ENCODE measurements at places on chromosomes 7 and 10.

GRCh38 chr10:52420656-52421055 is 106.6 kb downstream of the DKK1 start:
- DNase-seq = no peak

- peak; percentile 8 for DNase-seq
Measured at GRCh38 chr7:41315764-41316163, 387.1 kb downstream of the INHBA start.

DNA sequence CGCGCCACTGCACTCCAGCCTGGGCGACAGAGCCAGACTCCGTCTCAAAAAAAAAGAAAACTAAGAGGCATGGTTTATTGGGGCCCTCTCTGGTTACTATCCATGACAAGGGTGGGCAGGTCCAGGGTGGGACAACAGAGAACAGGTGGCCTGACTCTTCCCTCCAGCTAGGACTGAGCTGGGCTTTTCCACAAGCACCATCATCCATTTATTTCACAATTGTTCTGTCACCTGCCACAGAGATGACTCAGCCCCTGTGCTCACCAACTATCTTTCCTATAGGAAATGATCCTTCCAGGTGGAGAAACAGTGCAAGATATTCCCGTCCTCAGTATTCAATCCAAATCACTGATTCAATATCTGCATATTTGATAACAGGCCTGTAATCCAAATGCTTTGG is 44.9 kb upstream of the MYL10 start:
- DNase-seq = no peak

DNA sequence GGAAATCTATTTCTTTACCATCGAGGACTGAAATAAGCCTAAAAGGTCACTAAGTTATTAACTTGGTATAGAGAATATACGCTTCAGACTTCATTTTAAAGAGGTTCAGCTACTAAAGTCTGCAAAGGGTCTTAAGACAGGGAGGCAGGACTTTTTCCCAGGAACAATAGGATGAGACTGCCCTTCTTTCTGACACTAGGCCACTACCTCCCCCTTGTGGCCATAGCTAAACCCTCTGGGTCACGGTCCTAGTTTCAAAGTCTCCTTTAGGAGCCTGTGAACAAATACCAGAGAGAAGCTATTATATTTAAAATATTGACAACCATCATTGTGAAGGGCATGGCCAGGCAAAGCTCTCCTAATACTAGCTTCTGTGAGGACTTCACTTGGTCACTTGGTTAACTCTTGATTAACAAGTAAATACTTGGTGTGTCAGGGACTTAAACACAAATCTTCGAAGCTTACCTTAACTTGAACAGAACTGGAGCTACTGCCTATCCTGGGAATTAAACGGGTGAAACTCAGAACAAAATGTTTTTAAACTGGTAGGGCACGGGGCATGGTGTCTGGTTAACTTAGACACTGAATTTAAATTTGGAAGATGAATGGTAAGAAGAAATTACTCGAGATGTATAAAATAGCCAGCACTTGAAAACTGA is 75.6 kb downstream of the CCDC6 start:
- peak; percentile 39 for DNase-seq

DNA sequence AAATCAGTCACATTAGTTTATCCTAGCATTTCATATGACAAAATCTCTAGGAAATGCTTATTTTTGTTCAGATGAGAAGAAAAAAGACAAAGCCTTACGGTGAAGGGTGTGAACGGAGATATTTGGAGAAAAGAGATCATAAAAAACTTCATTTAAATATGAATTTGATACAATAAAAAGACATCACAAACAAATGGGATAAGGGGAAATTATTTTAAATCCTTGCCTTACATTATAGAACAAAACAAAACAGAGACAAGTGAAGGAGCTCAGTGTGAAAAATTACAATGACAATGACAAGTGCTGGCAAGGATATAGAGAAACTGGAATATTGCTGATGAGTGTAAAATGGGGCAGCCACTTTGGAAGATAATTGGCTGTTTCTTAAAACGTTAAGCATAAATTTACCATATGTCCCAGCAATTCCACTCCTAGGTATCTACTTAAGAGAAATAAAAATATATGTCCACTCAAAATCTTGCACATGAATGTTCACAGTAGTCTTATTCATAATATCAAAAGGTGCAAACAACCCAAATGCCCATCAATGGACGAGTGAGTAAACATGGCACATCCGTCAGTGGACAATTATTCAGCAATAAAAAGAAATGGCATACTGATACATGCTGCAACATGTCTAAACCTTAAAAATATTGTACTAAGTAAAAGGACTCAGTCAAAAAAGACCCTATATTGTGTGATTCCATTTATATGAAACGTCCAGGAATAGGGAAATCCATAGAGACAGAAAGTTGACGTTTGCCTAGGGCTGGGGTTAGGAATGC is 66.1 kb upstream of the RAPGEF5 start:
- DNase-seq = no peak

GRCh38 chr7:119929891-119930290 is 343.1 kb upstream of the KCND2 start:
- DNase-seq = no peak

GRCh38 chr10:118955951-118956801 is 73.3 kb upstream of the NANOS1 start:
- DNase-seq = no peak

- no peak for DNase-seq
Measured at GRCh38 chr7:15461576-15461975, 100.2 kb downstream of the AGMO start.

DNA sequence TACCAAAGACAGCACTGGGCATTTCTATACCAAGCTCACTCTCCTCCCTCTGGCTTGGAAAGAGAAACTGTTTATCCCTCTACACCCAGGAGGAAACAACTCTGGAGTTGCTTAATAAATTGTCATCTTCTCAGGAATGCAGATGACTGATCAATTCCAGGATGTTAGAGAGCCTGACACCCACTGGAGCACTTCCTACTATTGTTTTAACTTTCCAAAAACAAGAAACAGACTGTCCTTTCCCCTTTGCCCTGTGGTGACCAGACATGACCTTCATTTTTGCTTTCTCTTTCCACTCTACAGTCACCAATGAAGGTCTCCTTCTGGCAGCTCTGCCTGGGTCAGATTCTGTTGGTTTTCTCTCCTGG is 19.6 kb downstream of the GIMAP4 start:
- DNase-seq = no peak

Measured in NT2/D1 (cell line).